ENCODE measurements at places on chromosomes 4 and X.

DNA sequence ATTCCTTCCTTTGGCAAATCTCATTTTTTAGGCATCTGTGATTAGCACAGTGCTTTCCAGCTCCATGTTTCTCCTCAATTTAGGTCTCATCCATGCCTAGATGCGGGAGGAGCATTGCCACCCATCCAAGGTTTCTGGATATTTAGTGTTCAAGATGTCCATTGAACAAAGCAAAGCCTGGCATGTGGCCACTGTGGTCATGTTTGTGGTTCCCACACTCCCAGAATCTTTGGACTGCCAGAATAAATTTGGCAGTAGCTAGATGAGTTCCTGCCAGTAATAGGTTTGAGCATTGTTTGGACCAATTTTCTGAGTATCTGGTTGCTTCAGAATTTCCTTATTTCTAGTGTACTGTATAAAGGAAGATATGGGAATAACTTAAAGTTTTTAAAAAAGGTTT, 1124.1 kb downstream of the ADGRL3 start:
- DNase-seq = no peak

GRCh38 chr4:111323496-111323895, 700.6 kb upstream of the PITX2 start:
- DNase-seq = no peak

GRCh38 chr4:81541161-81541945, 69.6 kb upstream of the RASGEF1B start:
- no peak for DNase-seq

GRCh38 chrX:152876931-152877840, 20.7 kb upstream of the ZNF185 start:
- DNase-seq = no peak

DNA sequence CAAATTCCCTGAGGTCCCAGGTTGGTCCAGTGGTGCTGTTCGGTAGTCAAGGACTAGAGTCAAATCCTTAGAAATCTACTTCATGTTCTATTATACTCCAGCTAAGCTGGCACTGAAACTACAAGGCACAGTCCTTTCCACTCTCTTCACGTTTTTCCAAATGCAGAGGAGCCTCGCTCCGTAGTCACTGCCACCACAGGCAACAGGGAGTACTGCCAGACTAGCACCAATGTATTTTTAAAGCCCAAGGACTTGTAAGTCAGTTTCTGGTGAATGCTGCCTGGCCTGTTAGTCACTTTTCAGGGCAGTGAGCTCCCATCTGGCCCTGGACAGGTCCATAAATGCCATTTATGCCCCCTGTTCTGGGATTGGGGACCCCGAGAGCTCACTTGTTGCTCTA, 323.5 kb downstream of the FAM47A start:
- DNase-seq = no peak

DNA sequence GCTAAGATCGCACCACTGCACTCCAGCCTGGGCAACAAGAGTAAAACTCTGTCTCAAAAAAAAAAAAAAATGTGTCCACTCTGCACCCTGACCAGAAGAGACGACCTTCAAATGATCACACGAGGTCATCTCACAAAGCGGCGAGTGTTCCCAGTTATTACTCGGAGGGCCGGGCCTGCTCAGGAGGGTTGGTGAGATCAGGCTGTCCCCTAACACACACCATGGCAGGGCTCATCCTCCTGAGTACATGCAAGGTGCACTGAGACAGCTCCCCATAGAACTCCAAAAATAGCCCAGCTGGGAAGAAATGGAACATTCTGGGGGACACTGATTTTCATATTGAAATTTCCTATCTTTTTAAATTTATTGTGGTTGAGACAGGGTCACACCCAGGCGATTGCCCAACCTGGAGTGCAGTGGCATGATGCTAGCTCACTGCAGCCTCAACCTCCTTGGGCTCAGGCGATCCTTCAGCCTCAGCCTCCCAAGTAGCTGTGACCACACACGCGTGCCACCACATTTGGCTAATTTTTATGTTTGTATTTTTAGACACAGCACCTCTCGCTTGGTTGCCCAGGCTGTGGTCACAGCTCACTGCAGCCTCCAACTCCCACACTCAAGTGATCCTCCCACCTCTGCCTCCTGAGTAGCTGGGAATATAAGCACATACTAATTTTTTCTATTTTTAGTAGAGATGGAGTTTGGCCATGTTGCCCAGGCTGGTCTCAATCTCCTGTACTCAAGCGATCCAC, 51.5 kb downstream of the DHRSX start:
- no peak for DNase-seq

GRCh38 chr4:187962926-187963325, 32.6 kb upstream of the ZFP42 start:
- DNase-seq = no peak

GRCh38 chrX:14051416-14051815, 21.7 kb upstream of the GEMIN8 start:
- DNase-seq = no peak

Measured in activated T-helper 1 cell treated with anti-CD3 and anti-CD28 coated beads, Interleukin-12 subunit alpha, Interleukin-12 subunit beta, Interleukin-2, Interleukin-4 antibody, amounts not matched to agents 30 ng/mL and 10 ng/mL and 1 ng/mL, durations not matched to agents 14 hours and 24 hours and 36 hours (primary cell).